ENCODE measurements at places on chromosomes 1 and 21.

DNA sequence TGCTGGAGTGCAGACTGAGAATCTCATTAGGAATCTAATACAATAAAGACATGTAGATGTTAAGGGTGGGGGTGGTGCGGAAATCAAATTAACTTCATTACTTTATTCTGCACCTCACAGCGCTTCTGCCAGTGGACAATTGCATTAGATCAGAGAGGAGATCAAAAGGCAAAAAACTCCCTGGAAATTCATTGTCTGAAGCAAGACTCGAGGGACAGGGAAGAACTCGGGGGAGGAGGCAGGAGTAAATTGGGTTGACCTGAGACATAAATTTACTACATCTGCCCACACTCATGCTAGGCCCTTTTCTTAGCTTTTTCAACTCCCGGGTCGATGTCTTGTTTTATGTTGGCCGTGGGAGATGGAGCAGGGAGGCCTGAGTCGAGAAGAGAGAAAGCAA is 315.4 kb downstream of the SPATA17 start:
- H3K27ac ChIP-seq = no peak overlapping the region
- H3K36me3 ChIP-seq = no peaks in the 10 kb centered on the region
- H3K4me1 ChIP-seq = no peaks in the 10 kb centered on the region
- no peak for DNase-seq
- no peaks in the 10 kb centered on the region for H3K27me3 ChIP-seq
- H3K4me3 ChIP-seq = no peak overlapping the region

DNA sequence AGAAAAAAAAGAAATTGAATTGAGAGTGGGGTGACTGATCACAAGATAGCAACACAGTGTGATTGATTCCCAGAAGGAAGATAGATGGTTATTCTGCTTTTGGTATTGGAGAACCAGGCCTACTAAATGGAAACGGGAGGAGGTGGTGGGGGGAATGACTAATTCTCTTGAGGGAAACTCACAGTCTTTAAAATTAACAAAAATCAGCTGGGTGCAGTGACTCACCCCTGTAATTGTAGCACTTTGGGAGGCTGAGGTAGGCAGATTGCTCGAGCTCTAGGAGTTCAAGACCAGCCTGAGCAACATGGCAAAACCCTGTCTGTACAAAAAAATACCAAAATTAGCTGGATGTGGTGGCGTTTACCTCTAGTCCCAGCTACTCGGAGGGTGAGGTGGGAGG is 134.6 kb upstream of the PDE4B start:
- no peaks in the 10 kb centered on the region for H3K36me3 ChIP-seq
- no peak overlapping the region for H3K27ac ChIP-seq
- H3K4me1 ChIP-seq = no peaks in the 10 kb centered on the region
- no peaks in the 10 kb centered on the region for H3K27me3 ChIP-seq
- no peak for DNase-seq

DNA sequence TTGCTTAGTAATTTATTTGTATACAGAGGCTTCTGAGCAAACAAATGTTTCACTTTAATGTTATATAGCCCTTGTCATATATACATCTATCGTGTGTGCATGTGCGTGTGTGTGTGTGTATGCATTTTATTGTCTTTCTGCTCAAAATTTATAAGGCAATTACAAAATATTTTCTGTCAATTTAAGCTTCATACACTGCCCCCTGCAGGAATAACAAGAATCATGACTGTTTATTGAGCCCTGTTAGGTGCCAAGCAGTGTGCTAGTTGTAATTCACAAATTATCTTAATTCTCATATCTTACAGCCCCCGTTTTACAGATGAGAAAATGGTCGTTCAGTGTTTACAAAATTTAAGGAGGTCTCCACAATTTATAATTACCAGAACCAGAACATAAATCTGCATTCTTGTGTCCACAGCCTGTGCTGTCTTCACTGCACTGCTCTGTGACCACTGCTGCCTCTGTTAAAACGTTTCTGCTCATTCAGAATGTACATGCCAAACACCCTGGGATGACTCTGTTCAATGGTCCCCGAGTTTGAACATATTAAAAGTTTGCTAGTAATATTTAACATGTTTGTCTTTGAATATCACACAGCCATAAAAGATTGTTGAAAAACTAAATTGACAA is 181.3 kb downstream of the ATP6V1G3 start:
- H3K27ac ChIP-seq = no peak overlapping the region
- H3K4me3 ChIP-seq = no peak overlapping the region
- DNase-seq = no peak

DNA sequence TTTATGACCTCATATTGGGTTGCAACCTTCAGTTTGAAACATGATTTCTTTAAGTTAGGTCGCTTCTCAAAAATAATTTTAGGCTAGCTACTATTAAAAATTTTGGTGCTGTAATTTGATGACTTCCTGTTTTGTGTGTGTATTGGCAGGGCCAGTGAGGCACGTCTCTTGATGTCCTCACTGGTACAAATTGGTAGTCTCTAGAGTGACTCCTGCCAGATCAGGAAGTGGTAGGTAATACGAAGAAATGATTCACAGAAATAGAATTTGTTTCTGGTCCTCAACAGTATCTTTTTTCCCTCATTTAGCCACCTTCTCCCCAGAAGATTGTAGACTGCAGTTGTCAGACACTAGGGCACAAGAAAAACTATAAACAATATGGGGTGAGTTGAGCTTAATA is 120.9 kb upstream of the KIAA1614 start:
- H3K27ac ChIP-seq = no peak overlapping the region
- H3K4me3 ChIP-seq = no peak overlapping the region
- no peaks in the 10 kb centered on the region for H3K4me1 ChIP-seq
- DNase-seq = no peak

Data from uterus (tissue), 4 donors.